Activated naive CD8-positive, alpha-beta T cell treated with anti-CD3 and anti-CD28 coated beads, Interleukin-2, amount 10 ng/mL, durations not matched to agents 7 days and 5 days (primary cell): ENCODE measurements at places on chromosomes 5 and 9. TPM values are rescaled to one million over a fixed set of nuclear protein-coding genes. Genes with fewer than 3 reads are reported as not detected.
A peak's percentile ranks its signal among the peaks of the same experiment; 100 is the strongest.

DNA sequence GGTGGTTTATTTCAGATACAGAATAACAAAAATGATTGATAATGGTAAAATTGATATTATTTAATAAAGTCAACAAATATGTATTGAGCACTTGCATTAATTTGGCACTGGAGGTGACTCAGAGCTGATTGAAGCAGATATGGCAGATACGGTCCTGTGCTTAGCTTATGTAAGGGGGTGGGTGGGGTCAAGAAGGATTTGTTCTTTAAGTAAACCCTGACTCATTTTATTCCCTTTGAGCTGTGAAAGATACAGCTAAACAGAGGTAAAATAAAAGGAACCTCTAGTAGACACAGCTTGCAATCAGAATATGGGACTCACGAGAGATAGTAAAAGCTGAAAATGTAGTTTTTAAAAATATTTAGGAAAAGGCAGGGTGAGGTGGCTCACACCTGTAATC, 201.3 kb upstream of the CLINT1 start:
- no peaks in the 10 kb centered on the region for H3K4me1 ChIP-seq
- no peak overlapping the region for H3K27ac ChIP-seq
- H3K4me3 ChIP-seq = no peak overlapping the region

DNA sequence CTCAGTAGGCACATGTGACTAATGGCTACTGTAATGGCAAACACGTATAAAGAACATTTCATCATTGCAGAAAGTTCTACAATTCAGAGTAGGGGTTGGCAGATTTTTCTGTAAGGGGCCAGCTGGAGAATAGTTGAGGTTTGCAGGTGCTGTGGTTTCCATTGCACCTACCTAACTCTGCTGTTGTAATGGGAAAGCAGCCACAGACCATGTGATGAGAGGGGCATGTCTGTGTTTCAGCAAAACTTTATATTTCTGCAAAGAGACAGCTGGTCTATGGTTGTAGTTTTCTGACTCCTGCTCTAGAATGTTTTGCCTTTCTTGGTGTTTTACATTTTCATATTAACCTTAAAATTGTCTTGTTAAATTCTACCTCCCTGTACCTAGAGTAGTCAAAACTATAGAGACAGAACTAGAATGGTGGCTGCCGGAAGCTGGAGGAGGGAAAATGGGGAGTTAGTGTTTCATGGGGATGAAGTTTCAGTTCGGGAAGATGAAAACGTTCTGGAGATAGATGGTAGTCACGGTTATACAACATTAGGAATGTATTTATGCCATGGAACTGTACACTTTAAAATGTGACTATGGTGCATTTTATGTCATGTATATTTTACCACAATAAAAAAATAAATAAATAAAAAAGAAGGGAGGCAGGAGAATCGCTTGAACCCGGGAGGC, 44.3 kb downstream of the NUP214 start:
- H3K27ac ChIP-seq = peak overlapping the region; percentile 18
- no peak overlapping the region for H3K4me3 ChIP-seq
- H3K4me1 ChIP-seq = peaks cover 8% of the 10 kb centered on the region
- DNase-seq = no peak
- H3K36me3 ChIP-seq = peaks cover 28% of the 10 kb centered on the region
- no peaks in the 10 kb centered on the region for H3K27me3 ChIP-seq

- H3K4me1 ChIP-seq = peaks cover 2% of the 10 kb centered on the region
- H3K27me3 ChIP-seq = no peaks in the 10 kb centered on the region
- H3K36me3 ChIP-seq = no peaks in the 10 kb centered on the region
- peak overlapping the region; percentile 44 for H3K4me3 ChIP-seq
- DNase-seq = peak; percentile 36
Observed at GRCh38 chr5:98839469-98840383, 66.3 kb downstream of the RGMB start.

DNA sequence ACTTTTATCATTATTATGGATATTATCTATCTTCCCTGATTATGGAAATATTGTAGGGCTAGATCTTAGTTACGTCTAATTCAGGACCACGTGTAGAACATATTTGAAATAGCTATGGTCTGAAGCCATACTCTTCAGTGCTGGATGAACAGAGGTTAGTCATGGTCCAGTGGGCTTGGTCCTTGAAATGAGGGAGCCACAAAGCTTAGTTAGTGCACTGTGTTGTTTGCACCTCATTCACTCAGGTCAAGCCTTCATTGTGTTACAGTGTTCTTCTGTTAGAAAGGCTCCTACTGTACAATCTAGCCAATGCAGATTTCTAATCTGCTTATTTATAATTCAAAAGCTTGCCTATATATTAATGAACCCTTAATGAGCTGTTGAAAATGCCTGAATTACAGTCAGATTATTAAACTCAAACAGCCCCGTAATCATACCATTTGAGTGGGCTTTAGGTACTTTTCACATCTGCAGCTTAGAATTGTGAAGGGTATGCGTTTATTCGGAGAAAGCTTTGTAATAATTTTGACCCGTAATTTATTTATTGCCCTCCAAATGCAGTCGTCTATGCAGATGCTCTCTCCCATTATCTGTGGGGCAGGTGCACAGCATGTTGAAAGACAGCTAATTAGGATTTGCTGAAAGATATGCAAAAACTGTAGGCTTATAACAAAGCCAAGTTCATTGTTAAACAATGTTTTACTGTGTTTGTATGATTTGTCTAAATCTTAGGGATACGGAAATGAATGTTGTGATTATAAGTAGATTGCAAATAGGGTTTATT, 164.9 kb downstream of the PBX3 start:
- H3K36me3 ChIP-seq = peaks cover 3% of the 10 kb centered on the region
- no peak overlapping the region for H3K27ac ChIP-seq
- H3K4me3 ChIP-seq = no peak overlapping the region
- H3K27me3 ChIP-seq = peaks cover 2% of the 10 kb centered on the region
- H3K4me1 ChIP-seq = no peaks in the 10 kb centered on the region
- DNase-seq = no peak

FBLL1 gene
- total RNA-seq = not detected

SLC6A19 gene
- not detected for total RNA-seq

ERP44 gene
- total RNA-seq = 15.2 TPM

CBY3 gene
- total RNA-seq = not detected

DNA sequence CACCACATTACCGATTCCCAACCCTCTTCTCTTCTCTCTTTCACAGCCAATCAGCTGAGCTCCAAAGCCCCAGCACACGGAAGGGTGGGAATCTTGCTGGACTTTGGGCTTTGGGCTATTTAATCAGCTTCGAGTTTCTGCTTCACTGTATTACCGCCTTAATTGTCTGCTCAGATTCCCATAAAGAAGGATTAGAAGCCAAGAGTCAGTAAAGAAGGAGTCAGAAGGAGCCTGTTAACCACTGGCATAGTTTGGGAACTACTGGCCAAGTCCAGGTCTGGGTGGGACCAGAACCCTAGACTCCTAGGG, 4.4 kb downstream of the SPRY4 start:
- peaks cover 39% of the 10 kb centered on the region for H3K4me1 ChIP-seq
- no peak overlapping the region for H3K27ac ChIP-seq
- H3K36me3 ChIP-seq = peaks cover 2% of the 10 kb centered on the region
- peaks cover 21% of the 10 kb centered on the region for H3K27me3 ChIP-seq
- H3K4me3 ChIP-seq = no peak overlapping the region

DNA sequence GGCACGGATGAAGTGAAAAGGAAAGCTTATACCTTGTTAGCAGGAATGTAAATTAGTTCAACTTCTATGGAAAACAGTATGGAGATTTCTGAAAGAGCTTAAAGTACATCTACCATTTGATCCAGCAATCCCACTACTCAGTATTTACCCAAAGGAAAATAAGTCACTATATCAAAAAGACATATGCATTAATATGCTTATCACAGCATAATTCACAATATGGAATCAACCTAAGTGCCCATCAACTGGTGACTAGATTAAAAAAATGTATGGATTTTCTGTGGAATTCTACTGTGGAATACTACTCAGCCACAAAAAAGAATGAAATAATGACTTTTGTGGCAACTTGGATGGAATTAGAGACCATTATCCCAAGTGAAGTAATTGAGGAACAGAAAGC, 279.6 kb downstream of the GABRB2 start:
- no peak overlapping the region for H3K27ac ChIP-seq
- no peaks in the 10 kb centered on the region for H3K36me3 ChIP-seq
- H3K4me3 ChIP-seq = no peak overlapping the region
- no peak for DNase-seq

- H3K27me3 ChIP-seq = no peaks in the 10 kb centered on the region
- DNase-seq = no peak
Observed at GRCh38 chr9:13857521-13857920, 456.4 kb downstream of the NFIB start.

GRCh38 chr5:58582803-58583491, at the start of gene RAB3C:
TSS of gene RAB3C (plus strand) at chr5:58583075. CDS start at chr5:58583209, 134 bp downstream.
- H3K4me3 ChIP-seq = peak within 1 kb of the TSS; percentile 81
- peaks cover 8% of the 10 kb centered on the region for H3K4me1 ChIP-seq
- H3K27ac ChIP-seq = no peak within 1 kb of the TSS
- DNase-seq = peak; percentile 73
- H3K27me3 ChIP-seq = peaks cover 45% of the 10 kb centered on the region

DNA sequence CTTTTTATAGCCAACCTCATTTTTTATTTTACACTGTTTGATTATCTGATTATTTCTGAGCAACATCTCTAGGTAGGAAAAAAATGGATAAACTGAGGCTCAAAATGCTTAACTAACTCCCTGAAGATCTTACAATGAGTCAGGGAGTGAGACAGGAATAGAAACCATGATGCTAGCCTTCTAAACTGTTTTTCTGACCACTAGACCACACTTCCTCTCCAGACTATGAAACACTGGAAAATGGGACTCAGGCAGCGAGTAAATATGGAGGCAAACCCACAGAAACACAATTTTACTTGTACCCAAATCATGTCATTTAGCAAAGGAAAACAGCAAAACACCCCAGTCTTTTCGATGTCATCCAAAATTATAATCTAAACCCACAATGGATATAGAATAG, 129.9 kb upstream of the ANKH start:
- H3K27me3 ChIP-seq = peaks cover 15% of the 10 kb centered on the region
- peaks cover 15% of the 10 kb centered on the region for H3K4me1 ChIP-seq
- H3K27ac ChIP-seq = no peak overlapping the region
- DNase-seq = no peak
- H3K4me3 ChIP-seq = no peak overlapping the region

TMC1 gene
- total RNA-seq = not detected

GRCh38 chr5:1751864-1752822, 47.5 kb downstream of the MRPL36 start:
- peaks cover 3% of the 10 kb centered on the region for H3K27me3 ChIP-seq
- DNase-seq = peak; percentile 18
- H3K4me3 ChIP-seq = no peak overlapping the region
- no peak overlapping the region for H3K27ac ChIP-seq
- H3K4me1 ChIP-seq = no peaks in the 10 kb centered on the region
- no peaks in the 10 kb centered on the region for H3K36me3 ChIP-seq

DNA sequence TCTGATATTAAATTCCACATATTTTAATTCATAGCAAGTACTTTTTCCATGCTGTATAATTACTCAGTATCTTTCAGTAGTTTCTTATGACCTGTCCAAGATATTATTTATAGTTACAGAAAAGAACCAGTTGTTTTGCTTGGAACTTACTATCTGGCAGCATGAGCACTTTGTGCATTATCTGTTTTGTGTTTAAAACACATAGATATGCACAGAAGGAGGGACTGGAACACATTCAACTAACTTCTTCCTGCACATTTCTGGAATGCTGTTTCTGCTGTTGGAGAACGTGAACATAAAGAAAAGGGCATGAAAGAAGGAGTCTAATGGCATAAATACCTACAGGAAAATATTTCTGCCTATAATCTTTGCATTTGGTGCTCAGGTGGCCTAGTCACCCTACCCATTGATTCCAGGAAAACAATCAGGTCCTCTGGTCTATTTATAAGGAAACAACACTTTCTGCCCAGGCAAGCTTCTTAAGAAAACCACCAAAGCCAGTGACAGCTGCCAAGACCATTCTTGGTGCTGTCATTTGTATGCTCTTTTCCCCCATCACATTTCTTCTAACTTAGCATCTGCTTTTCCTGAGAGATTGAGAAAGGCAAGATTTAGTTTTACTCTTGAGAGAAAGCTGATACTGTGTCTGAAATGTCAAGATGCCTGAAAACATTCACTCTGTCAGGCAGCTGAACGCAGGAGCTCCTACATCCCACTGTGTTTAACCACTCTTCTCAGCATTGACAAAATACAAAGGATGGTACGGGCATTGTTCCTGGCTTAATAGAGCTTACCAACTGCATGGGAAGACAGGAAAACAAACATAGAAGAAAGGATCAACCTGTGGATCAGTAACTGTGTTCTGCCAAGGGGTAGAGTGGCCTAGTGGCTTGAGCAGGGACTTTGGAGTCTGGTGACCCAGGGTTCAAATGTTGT, 40.3 kb downstream of the RAB3C start:
- DNase-seq = no peak
- H3K27me3 ChIP-seq = peaks cover 4% of the 10 kb centered on the region
- no peak overlapping the region for H3K4me3 ChIP-seq

DNA sequence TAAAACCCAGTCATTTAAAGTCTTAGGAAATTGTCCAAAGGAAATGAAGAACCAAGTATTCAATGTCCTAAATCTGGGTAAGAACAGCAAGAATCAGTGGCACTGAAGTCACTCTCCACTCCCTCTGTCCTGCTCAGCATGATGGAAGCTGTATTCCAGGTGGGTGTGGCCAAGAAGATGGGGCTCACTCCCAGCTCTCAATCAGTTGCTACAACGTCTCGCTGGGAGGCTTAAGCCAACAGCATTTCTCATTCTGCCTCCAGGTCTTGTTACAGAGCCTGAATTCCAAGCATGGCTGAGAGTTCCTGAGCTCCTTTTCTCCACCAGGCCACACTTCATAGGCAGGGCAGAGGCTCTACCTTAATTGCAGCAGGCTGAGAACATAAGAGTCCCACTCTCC, 41.2 kb upstream of the TRIO start:
- no peak for DNase-seq
- H3K27ac ChIP-seq = no peak overlapping the region
- H3K4me1 ChIP-seq = no peaks in the 10 kb centered on the region
- H3K36me3 ChIP-seq = no peaks in the 10 kb centered on the region

SLC2A6 gene
- total RNA-seq = 7.1 TPM

PKD2L2 gene
- total RNA-seq = not detected

DNA sequence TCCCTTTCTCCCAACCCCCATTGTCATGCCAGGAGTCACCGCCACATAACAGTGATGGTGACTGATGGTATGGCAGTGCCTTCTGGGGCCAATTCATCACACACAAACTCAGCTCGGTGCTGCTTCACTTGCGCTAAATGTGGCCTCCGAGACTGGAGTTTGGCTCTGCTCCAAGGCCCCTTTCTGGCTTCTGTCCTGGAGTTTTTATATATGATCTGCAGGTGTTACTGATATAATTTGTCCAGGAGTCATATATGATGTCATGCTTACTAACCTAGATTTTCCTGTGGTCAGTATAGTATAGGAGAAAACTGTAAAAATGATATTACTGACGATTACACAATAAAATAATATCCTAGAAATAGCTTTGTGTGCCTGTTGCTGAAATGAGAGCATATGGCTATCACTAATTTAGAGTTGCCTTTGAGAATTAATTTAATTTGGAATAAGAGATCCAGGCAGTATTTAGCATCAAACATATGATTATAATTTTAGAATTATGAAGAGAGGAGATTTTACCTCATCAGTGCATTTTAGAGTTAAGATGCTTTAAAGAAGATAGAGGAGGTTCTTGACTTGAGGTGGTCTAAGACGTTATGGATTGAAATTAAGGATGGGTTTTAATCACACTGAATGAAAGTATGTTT, 334.1 kb upstream of the CD180 start:
- H3K27me3 ChIP-seq = no peaks in the 10 kb centered on the region
- DNase-seq = no peak
- H3K4me3 ChIP-seq = no peak overlapping the region
